ENCODE measurements at places on chromosomes 2 and 18. TPM values are rescaled to one million over a fixed set of nuclear protein-coding genes. Genes with fewer than 3 reads are reported as not detected.
A peak's percentile ranks its signal among the peaks of the same experiment; 100 is the strongest.

GRCh38 chr2:88919087-88919738 lies 227.7 kb downstream of the RPIA start:
- H3K4me3 ChIP-seq = no peak overlapping the region
- no peak overlapping the region for H3K27ac ChIP-seq
- peaks cover 20% of the 10 kb centered on the region for H3K27me3 ChIP-seq
- no peaks in the 10 kb centered on the region for H3K36me3 ChIP-seq
- no peak for DNase-seq
- H3K4me1 ChIP-seq = no peaks in the 10 kb centered on the region

DNA sequence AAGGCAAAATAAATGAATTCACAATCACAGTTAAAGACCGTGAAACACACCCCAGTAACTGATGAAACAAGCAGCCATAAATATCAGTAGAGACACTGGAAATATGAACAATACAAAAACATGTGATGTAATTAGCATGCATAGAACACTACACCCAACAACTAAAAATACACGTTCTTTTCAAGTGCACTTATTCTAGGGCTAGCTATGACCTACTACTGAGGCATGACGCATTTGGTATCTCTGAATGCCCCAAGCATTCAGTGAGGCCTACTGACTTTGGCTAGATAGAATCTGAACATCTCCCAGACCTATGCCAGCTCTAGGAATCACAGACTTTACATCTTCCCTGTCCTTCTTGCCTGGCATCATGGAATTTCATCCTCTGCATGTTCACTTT lies 450.0 kb upstream of the ID2 start:
- peaks cover 14% of the 10 kb centered on the region for H3K4me1 ChIP-seq
- H3K36me3 ChIP-seq = peaks cover 10% of the 10 kb centered on the region
- H3K27ac ChIP-seq = no peak overlapping the region
- no peak overlapping the region for H3K4me3 ChIP-seq
- no peaks in the 10 kb centered on the region for H3K27me3 ChIP-seq
- no peak for DNase-seq

DNA sequence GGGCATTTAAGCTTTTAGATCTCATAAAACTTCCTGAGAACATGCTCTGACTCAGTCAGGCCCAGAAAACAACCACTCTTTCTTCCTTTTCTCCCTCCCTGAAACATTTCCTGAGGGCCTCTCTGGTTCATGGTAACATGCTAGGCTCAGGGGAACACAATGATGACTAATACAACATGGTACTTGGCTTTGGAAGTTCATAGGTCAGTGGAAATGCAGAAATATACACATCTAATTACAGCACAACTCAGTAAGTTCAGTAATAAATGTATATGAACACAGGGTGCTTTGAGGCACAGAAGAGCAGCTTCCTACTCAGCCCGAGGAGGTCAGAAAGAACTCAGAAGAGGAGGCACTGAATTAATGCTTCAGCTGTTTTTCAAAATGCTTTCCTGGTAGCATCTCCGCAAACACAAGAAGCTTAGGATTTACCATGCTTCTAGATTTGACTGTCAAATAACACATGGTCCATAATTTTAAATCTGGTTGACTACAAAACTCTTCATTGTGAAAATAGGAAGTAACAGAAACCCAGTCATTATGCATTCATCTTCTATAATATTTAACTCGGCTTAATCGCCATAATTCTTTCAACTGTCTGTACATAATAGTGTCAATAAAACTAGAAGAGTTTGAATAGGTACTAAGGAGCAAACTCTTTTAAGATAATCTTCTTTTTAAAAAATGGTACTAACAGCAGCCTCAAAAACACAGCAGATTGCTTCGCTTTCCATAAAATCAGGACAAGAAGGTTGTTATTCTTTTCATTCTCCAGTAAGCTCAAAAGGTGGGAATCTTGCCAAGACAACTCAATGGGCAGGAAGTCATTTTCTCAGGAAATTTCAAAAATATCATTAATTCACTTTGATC lies 251.3 kb downstream of the DLGAP1 start:
- H3K27ac ChIP-seq = no peak overlapping the region
- DNase-seq = no peak
- no peaks in the 10 kb centered on the region for H3K27me3 ChIP-seq
- no peaks in the 10 kb centered on the region for H3K36me3 ChIP-seq
- H3K4me1 ChIP-seq = no peaks in the 10 kb centered on the region

- no peak for DNase-seq
- peaks cover 12% of the 10 kb centered on the region for H3K4me1 ChIP-seq
- H3K4me3 ChIP-seq = no peak overlapping the region
- no peaks in the 10 kb centered on the region for H3K36me3 ChIP-seq
These were observed 28.0 kb upstream of the PPP1R1C start for GRCh38 chr2:181957668-181958067.

- DNase-seq = peak; percentile 51
- H3K27ac ChIP-seq = peak overlapping the region; percentile 90
- peaks cover 38% of the 10 kb centered on the region for H3K4me1 ChIP-seq
- peak overlapping the region; percentile 34 for H3K4me3 ChIP-seq
- H3K27me3 ChIP-seq = no peaks in the 10 kb centered on the region
- peaks cover 17% of the 10 kb centered on the region for H3K36me3 ChIP-seq
These were observed 68.9 kb upstream of the CAB39 start for GRCh38 chr2:230643576-230644291.

DNA sequence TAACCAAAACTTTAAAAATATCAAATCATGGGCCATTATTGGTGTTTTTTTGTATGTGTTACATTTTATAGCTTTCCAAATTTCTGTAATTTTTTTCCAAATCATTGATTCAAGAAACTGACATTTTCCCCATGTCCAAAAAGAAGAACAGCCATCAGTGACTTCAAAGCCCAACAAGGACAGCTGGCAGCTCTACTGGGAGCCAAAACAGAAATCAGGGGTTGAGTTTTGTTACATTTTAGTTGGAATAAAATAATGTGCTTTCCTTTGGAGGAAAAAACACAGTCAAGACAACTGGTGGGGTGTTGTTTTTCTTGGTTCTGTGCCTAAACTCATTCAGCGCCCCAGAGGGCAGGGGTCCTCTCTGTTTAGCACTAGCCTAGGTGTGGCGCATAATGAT lies 23.8 kb downstream of the AKAIN1 start:
- no peaks in the 10 kb centered on the region for H3K27me3 ChIP-seq
- H3K36me3 ChIP-seq = no peaks in the 10 kb centered on the region
- DNase-seq = no peak

DNA sequence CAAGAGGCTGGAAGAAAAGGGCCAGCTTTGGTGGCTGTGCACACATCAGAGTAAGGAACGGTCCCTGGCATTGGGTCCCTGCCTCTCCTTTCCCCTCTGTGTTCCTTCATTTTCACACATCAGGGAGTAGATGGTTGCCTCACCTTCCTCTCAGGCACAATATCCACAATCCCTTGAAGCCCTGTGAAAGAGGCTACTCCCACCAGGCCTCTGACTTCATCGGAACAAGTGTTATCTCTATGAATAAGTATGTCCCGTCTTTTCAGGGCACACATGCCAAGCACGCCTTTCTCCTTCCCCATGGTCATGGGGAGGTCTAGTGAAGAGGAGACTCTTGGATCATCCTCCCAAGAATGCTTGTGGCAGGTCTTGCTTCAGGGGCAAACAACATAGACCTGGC lies 61.2 kb upstream of the LMAN1 start:
- no peak overlapping the region for H3K4me3 ChIP-seq
- H3K27me3 ChIP-seq = peaks cover 15% of the 10 kb centered on the region
- no peaks in the 10 kb centered on the region for H3K36me3 ChIP-seq

- H3K27me3 ChIP-seq = no peaks in the 10 kb centered on the region
- peaks cover 15% of the 10 kb centered on the region for H3K36me3 ChIP-seq
- DNase-seq = no peak
- no peak overlapping the region for H3K4me3 ChIP-seq
These were observed 33.3 kb upstream of the PGAP1 start for GRCh38 chr2:196959734-196960338.

DNA sequence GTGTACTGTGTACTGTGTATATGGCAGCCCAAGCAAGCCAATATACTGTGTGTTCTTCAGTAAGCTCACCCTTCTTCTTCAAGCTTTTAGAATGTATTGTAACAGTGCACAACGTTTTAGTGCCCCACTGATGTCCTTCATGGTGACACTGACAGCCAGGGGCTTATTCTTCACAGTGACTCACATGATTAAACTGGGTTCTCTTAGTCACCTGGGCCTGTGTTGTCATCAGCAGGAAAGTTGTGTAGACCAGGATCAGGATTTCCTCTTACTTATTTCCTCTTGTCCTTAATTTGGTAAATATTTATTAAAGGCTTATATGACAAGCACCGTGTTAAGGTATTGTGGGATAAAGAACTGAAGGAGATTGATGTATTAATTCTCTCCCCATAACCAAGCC lies 67.9 kb upstream of the THOC1 start:
- no peak for DNase-seq
- no peak overlapping the region for H3K4me3 ChIP-seq
- peaks cover 5% of the 10 kb centered on the region for H3K27me3 ChIP-seq

GRCh38 chr18:79857082-79857671 lies 59.4 kb downstream of the KCNG2 start:
- no peak overlapping the region for H3K4me3 ChIP-seq
- no peak for DNase-seq
- H3K27ac ChIP-seq = no peak overlapping the region

GRCh38 chr2:25340181-25340921 lies 1.4 kb downstream of the DNMT3A start:
- no peak for DNase-seq
- H3K27ac ChIP-seq = no peak overlapping the region
- H3K4me3 ChIP-seq = peak overlapping the region; percentile 62
- H3K4me1 ChIP-seq = peaks cover 32% of the 10 kb centered on the region
- H3K27me3 ChIP-seq = no peaks in the 10 kb centered on the region

- H3K36me3 ChIP-seq = peaks cover 6% of the 10 kb centered on the region
- peaks cover 2% of the 10 kb centered on the region for H3K27me3 ChIP-seq
- peaks cover 11% of the 10 kb centered on the region for H3K4me1 ChIP-seq
- no peak for DNase-seq
- no peak overlapping the region for H3K27ac ChIP-seq
These were observed 11.1 kb downstream of the ACVR2A start for GRCh38 chr2:147855977-147856376.

GRCh38 chr2:206064077-206064476 lies 21.9 kb downstream of the INO80D start:
- no peak overlapping the region for H3K4me3 ChIP-seq
- H3K36me3 ChIP-seq = peaks cover 27% of the 10 kb centered on the region
- DNase-seq = no peak
- peaks cover 7% of the 10 kb centered on the region for H3K4me1 ChIP-seq
- H3K27me3 ChIP-seq = no peaks in the 10 kb centered on the region

DNA sequence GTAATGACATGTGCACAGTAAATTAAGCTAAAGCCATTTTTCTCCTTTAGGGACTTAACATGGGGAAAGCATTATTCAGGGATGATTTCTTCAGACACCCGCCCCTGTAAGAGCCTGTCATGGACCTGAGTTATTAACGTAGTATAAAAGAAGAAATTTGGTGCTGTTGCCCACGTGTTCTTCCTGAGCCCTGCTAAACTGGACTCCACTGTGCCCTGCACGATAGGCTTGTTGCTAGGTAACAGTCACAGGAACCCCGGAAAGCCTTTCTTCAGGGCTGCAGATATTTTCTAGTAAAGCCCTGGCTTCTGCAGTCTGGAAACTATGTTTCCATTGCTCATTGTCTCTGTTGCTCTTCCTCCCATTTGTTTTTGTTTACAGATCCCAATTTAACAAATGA lies 157.9 kb downstream of the LRRC30 start:
- DNase-seq = no peak
- H3K27ac ChIP-seq = no peak overlapping the region
- H3K4me3 ChIP-seq = no peak overlapping the region
- no peaks in the 10 kb centered on the region for H3K36me3 ChIP-seq
- H3K27me3 ChIP-seq = no peaks in the 10 kb centered on the region

- H3K27ac ChIP-seq = no peak overlapping the region
- H3K4me1 ChIP-seq = no peaks in the 10 kb centered on the region
- H3K36me3 ChIP-seq = no peaks in the 10 kb centered on the region
- no peak for DNase-seq
These were observed 152.8 kb upstream of the ZNF519 start for GRCh38 chr18:14285053-14285452.

DNA sequence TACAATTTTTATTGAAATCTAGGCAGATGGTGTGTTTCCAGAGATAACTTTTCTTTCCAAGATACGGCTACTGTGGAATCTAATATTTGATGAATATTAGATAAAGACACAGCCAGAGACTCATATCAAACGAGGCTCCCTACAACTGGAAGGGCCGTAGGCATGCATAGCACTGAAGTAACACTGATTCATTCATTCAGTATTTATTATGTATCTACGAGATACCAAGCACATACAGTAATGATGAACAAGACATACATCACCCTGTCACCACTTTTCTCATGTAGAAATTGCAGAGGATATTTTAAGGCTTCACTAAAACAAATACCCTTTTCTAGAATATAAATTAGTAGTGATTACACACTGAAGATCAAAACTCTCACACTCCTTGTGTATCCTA lies 74.5 kb downstream of the KCTD18 start:
- H3K27me3 ChIP-seq = no peaks in the 10 kb centered on the region
- no peak overlapping the region for H3K27ac ChIP-seq
- no peak for DNase-seq
- H3K36me3 ChIP-seq = peaks cover 55% of the 10 kb centered on the region
- H3K4me3 ChIP-seq = no peak overlapping the region
- peaks cover 2% of the 10 kb centered on the region for H3K4me1 ChIP-seq

DNA sequence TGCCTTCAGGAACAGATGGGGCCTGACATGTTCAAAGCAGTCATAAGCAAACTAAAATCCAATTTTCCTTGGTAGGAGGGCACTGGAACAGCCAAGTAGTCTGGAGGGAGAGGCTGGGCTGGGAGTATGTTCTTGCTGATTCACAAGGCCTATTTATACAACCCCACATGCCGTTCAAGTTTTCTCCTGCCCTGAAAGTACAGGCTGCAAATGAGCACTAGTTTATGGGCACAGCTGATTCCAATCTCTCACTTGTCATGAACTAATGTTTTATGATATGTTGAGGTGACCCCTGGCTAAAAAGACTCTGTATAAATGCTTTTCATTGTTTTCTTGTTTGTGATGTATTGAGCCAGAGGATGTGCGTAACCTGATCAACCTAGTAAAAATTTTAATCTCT lies 183.4 kb upstream of the SRD5A2 start:
- no peaks in the 10 kb centered on the region for H3K4me1 ChIP-seq
- H3K4me3 ChIP-seq = no peak overlapping the region
- DNase-seq = no peak
- no peaks in the 10 kb centered on the region for H3K27me3 ChIP-seq
- H3K27ac ChIP-seq = no peak overlapping the region
- H3K36me3 ChIP-seq = no peaks in the 10 kb centered on the region

GRCh38 chr2:51782921-51783765 lies 751.2 kb upstream of the NRXN1 start:
- H3K4me1 ChIP-seq = no peaks in the 10 kb centered on the region
- no peak for DNase-seq
- no peak overlapping the region for H3K27ac ChIP-seq
- H3K27me3 ChIP-seq = no peaks in the 10 kb centered on the region
- H3K36me3 ChIP-seq = no peaks in the 10 kb centered on the region

GRCh38 chr2:239223310-239224198 lies 177.3 kb downstream of the HDAC4 start:
- peaks cover 15% of the 10 kb centered on the region for H3K36me3 ChIP-seq
- H3K27ac ChIP-seq = no peak overlapping the region
- H3K27me3 ChIP-seq = no peaks in the 10 kb centered on the region

TTN gene
- total RNA-seq = 2.3 TPM

AQP12B gene
- total RNA-seq = not detected

QPCT gene
- total RNA-seq = not detected

ASXL3 gene
- total RNA-seq = not detected

HOXD10 gene
- not detected for total RNA-seq

METTL21A gene
- 13.6 TPM for total RNA-seq

GLI2 gene
- 0.43 TPM for total RNA-seq

C2orf78 gene
- total RNA-seq = not detected

VWC2L gene
- total RNA-seq = not detected

KCNG2 gene
- total RNA-seq = not detected

CCBE1 gene
- not detected for total RNA-seq

POTEF gene
- total RNA-seq = not detected

TMEFF2 gene
- not detected for total RNA-seq

KCNG3 gene
- total RNA-seq = not detected
